ENCODE measurements at places on chromosomes 1 and 21.

GRCh38 chr1:212643877-212644276, 35.3 kb downstream of the ATF3 start:
- no peak for DNase-seq

DNA sequence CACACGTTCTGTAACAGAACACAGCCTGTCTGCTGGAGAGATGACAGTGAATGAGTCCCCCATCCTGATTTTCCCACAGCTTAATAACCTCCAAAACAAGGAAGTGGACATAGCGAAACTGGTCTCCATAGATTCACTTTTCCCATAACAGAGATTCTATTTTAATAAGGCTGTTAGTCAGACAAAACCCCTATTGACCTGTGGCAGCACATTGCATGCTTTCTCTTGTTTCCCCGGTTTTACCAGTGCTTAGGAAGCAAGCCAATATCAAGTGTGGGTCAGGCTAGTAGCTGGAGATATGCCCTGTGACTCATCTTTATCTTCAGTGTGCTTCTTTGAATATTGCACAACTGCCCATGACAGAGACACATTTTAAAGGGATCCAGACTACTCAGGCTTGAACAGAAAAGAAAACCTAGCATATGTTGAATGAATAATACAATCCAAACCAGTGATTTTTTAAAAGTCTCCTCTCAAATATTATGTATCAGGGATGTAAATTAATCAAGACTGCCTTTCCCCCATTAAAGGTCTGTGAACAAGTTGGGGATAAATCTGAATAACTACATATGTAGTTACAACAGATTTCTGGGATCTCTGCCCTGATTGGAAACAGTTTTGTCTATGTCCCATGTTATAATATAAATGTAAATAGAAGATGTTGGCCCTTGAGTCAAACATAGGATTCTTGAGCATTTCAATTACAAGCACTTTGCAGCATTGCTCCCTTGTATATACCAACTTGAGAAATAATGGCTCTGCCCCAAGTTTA, 11.9 kb upstream of the CLDN8 start:
- DNase-seq: no peak

- DNase-seq: no peak
These were observed 4.7 kb downstream of the IGSF8 start for GRCh38 chr1:160093624-160094290.

- DNase-seq: no peak
These were observed 46.6 kb upstream of the LYST start for GRCh38 chr1:235913311-235913710.
